ENCODE measurements at places on chromosomes 1 and 21.

DNA sequence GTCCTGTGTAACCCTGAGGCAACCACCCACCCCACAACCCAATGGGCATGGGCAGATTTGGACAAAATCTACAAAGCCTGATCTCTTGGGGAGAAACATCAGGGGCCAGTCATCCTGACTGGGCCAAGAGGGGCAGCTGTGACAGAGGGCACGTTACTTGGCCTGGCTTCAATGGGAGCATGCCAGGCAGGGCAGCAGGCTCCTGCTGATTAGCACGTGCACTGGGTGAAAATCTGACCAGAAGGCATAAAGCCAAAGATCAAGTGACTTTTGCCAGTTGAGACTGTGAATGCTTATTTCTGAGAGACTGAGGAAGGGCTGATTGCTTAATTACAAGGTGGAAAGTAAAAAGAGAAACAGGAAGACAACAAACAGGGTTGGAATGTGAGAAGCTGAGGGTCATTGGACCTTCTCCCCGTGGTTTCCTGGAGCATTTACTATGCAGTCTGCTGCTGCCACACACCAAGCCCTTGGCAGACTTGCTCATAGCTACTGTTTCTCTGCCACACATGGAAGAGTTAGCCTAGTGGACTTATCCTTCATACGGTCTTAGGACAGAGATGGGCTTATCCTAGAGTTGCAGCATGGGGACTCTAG, 39.8 kb upstream of the TNR start:
- DNase-seq = no peak

DNA sequence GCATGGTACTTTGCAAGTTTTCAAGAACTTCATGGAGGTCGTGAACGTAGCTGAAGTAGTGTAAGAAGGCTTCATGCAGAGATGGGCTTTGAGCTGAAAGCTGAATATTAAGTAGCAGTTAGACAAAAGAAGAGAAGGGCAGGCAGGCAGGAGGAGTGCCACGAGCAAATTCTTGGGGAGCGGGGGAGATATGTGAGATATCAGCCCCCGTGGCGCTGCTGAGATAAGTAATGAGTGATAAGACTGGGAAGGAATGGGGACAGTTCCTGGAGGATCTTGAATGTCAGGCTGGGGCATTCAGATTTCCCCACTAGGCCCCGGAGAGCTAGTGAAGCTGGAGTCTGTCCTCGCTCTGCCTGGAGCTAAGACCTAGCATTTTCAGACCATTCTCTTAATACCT, 27.9 kb upstream of the KIRREL1 start:
- no peak for DNase-seq

- DNase-seq = no peak
Measured at GRCh38 chr1:76379506-76379905, 305.0 kb downstream of the ST6GALNAC3 start.

- DNase-seq = no peak
Measured at GRCh38 chr1:18989176-18989799, 32.8 kb upstream of the IFFO2 start.

DNA sequence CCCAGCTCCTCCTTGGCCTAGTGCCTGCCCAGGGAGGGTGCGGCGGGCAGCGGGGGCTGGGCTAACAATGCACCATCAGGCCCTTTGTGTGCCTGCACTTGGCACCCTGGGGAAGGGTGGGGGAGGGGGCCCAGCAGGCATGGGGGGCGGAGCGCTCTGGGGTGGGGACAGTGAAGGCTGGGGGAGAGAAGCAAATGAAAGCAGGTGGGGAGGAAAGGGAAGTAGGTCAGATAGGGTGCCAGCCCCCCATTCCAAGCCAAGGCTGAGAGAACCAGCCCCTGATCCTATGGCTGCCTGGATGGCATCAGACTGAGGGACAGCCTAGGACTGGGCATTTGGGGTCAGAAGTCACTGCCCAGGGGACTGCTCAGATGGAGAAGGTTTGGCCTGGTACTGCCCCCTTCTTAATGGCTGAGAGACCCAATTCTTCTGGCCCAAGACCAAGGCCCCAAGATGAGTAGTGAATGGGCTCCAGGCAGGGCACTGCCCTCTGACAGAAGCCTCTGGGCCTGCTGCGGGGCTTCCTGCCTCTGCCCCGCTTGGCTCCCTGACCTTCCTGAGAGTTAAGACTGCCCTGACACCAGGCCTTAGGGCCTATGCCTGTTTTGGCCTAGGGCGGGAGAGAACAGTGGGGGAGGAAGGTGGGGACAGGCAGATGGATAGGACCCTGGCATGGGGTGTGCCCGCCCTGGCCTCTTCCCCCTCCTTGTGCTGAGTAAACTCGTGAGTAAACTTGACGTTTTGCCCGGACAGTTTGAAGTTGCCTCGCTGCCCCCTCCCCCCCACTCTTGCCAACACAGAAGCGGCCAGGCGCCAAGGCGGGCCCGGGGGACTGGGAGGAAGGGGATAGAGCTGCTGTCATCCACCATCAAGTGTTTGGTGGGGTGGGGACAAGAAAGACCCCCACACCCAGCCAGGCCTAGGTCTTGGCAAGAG, 2.7 kb downstream of the ZBTB7B start:
- DNase-seq = no peak

DNA sequence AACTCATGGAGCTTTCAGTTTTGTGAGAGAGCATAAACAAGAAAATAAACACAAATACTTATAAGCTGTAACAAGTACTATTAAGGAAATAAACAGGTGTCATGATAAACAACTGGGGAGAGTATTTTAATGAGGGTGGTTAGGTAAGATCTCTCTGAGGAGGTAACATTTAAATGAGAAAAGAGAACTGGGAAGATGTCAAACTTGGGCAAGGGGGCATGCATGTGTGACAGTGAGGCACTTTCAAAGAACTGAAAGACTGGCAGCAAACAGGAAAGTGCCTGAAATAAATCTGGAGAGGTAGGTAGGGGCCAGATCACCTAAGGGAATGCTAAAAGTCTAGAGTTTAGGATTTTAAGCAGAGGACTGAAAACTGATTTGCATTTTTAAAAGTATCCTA, 37.8 kb downstream of the NSL1 start:
- no peak for DNase-seq

GRCh38 chr1:231219422-231220401, 21.3 kb upstream of the GNPAT start:
- DNase-seq = no peak

DNA sequence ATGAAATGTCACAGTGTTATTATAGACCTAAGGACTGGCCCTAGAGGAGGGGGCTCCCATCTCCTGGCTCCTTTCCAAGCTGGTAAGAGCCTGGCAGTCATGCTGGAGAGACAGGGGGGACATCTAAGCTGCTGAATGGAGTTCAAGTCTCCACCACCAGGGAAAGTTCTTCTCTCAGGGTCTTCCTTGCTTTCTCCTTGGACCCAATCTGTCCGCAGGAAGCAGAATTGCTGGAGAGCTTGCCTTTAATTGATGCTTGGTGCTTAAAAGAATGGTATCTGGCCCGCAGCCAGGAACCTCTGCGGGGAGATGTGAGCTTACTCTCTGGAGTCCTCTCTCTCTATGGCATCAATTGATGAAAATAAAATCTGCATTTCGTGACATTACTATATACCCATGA, 25.1 kb downstream of the IRF2BP2 start:
- no peak for DNase-seq

GRCh38 chr1:203671521-203672278, 45.1 kb downstream of the ATP2B4 start:
- DNase-seq = no peak

All from activated T-cell treated with anti-CD3 and anti-CD28 coated beads for 4 hours (primary cell).